Activated gamma-delta T cell treated with anti-CD3 and anti-CD28 coated beads, Interleukin-2, amount 50 U/mL, for 16 hours (primary cell): ENCODE measurements at places on chromosomes 2 and 18.

DNA sequence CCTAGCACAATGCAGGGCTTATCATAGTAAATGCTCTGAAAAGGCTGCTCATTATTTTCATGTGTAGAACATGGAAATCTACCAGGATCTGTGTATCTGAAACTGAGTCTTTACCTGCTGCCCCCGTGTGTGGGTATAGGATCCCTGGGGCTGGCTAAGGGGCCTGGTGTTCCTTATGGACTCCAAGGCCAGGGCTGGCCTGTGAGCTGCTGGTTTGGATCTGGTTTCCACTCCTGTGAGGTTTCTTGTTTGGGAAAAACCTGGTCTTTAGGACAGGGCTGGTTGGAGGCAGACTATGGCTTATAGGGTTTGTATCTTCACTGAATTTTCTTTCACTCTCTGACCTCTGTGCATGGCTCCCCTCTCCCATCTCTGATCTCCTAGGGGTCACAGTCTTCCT, 80.8 kb downstream of the DYSF start:
- DNase-seq: no peak

DNA sequence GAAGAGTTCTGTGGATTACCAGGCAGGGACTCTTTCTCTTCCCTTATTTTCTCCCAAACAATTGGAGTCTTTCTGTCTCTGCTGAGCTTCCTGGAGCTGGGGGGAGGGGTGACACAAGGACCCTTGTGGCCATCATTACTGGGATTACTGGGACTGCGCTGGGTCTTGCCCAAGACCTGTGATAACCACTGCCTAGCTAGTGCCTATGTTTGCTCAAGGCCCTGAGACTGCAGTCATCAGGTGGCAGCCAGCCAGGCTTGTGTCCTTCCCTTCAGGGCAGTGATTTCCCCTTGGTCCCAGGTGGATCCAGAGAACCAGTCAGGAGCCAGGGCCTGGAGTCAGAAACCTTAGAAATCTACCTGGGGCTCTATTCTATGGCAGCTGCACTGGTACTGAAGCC, 355.6 kb downstream of the PARD3B start:
- DNase-seq: no peak

GRCh38 chr2:164873210-164873908, 31.7 kb upstream of the COBLL1 start:
- DNase-seq: no peak

DNA sequence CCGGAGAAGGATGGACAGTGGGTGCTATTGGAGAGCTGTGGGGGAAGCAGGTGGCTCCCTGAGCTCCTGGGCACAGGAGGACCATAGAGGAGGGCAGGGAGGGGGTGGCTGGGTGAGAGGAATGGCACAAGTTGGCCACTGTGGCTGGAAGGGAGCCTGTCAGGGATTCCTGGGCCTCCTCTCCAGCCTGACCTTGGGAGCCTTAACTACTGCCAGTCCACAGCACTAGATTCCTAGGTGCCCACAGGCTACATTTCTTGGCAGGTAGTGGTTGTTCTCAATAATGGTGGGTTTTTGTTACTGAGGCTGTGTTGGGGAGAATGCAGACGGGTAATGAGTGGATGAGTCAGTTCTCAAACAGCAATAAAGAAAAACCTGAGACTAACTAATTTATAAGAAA, 26.0 kb downstream of the EFHD1 start:
- no peak for DNase-seq

- no peak for DNase-seq
Observed at GRCh38 chr2:132642415-132642814, 27.6 kb downstream of the LYPD1 start.

DNA sequence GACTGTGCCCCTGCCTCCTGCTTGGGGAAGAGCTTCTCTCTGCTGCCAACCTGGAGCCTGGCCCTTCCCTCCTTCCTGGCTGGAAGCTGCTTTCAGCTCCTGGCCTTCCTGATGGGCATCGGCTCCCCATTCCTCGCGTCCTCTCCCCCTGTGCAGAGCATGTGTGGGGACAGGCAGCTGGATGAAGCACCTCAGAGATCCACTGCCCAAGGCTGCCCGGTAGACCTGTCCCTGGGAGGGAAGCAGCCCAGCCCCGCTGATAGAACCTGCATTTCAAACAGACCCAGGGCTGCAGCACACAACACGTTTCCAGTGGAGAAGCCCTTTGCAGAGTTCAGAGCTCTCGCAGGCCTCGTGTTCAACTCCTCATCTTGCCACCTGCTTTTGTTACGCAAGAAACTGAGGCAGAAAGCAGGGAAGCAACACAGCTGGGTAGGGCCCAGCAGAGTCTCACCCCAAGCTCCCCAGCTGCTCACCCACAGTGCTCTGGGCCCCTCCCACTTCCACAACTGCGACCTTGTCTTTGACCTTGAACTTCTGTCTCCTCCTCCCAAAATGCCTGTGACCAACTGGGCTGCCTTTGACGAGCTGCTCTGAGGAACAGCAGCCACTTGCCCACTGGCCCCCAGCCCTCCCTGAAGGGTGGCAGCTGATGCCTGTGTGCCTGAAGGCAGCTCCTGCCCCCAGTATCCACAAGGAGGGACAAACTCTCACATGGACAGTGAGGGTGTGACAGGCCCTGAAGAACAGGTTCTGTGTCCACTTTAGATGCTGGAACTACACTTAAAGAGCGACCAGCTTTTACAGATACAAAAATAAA, 65.5 kb downstream of the PARD6G start:
- no peak for DNase-seq

DNA sequence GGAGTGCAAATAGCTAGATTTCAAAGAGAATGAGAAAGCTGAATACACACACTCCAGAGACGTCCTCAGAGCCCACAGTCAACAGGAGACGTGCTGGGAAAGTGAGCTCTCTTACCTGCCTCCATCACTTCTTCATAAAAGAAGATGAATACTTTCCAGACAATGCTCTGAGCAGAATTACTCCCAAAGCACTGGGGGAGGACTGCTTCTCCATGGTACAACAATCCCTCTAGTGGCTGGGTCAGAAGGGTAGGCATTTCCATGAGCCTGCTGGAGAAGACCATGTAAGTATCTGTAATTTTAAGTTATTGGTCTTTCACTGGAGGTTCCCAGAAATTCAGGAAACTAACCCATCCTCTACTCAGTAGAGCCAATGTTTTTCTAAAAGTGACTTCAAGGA, 190.3 kb downstream of the RBM43 start:
- DNase-seq: no peak

DNA sequence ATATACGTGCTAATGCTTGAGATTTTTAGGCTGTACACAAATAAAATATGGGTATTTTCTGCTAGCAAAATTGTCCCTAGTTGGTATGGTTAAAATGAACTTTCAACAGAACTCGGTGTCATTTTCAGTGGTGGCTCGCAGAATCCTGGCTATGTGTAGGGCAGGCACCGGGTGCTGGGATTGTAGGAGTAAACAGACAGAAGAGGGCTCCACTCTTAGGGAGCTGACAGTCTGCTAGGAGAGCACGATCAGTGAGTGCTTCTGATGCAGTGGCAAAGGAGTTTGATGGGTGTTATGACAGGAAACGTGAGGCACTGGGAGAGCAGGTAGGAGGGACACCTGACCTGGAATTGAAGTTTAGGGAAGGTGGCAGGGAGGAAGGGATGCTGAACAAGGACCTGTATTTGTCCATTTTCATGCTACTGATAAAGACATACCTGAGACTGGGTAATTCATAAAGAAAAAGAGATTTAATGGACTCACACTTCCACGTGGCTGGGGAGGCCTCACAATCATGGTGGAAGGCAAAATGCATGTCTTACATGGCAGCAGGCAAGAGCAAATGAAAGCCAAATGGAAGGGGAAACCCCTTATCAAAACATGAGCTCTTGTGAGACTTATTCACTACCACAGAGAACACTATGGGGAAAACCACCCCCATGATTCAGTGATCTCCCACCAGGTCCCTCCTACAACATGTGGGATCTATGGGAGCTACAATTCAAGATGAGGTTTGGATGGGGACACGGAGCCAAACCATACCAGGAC, 105.4 kb upstream of the LCLAT1 start:
- no peak for DNase-seq

DNA sequence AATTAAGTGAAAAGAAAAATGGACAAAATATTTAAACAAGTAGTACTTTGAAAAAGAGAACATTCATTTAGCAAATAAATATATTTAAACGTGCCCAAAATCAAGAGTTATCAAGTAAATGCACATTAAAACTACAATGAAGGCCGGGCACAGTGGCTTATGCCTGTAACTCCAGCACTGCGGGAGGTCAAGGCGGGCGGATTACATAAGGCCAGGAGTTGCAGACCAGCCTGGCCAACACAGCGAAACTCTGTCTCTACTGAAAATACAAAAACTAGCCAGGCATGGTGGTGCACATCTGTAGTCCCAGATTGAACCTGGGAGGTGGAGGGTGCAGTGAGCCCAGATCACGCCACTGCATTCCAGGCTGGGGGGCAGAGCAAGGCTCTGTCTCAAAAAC, 9.8 kb downstream of the STAM2 start:
- DNase-seq: no peak

GRCh38 chr2:240628808-240629618, 3.7 kb downstream of the GPR35 start:
- DNase-seq: no peak

- DNase-seq: no peak
Observed at GRCh38 chr2:36561237-36561944, 36.6 kb downstream of the FEZ2 start.

- DNase-seq: no peak
Observed at GRCh38 chr2:109375131-109375561, 238.6 kb downstream of the SEPTIN10 start.

DNA sequence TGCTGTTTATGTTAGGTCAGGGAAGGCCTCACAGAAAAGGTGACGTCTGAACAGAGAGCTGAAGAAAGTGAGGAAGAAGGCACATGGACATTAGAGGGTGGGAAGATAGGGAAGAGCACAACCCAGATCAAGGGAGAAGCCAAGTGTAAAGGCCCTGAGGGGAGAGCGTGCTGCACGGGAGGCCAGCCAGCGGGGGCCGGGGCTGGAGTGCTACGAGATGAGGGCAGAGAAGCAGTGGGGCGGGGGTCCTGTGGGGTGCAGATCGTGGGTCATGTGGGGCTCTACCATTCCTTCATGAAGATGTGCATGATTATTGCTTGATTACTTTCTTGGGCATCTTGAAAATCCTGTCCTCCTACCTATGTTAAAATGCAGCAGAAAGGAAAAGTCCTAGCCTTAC, 50.8 kb downstream of the PROC start:
- no peak for DNase-seq

DNA sequence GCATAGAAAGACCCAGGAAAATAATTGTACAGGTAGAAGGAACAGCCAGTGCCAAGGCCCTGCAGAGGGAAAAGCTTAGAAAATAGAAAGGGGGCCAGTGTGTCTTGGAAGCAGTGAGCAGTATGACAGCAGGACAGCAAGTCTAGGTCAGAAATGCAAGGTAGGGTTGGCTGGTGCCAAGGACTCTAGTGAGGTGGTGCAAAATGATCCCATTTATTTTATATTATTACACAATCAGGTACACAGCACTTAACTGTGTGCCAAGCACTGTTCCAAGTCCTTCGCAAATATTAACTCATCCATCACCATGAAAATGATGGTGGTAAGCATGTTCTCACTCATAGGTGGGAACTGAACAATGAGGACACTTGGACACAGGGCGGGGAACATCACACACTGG, 100.0 kb downstream of the AQP4 start:
- no peak for DNase-seq

DNA sequence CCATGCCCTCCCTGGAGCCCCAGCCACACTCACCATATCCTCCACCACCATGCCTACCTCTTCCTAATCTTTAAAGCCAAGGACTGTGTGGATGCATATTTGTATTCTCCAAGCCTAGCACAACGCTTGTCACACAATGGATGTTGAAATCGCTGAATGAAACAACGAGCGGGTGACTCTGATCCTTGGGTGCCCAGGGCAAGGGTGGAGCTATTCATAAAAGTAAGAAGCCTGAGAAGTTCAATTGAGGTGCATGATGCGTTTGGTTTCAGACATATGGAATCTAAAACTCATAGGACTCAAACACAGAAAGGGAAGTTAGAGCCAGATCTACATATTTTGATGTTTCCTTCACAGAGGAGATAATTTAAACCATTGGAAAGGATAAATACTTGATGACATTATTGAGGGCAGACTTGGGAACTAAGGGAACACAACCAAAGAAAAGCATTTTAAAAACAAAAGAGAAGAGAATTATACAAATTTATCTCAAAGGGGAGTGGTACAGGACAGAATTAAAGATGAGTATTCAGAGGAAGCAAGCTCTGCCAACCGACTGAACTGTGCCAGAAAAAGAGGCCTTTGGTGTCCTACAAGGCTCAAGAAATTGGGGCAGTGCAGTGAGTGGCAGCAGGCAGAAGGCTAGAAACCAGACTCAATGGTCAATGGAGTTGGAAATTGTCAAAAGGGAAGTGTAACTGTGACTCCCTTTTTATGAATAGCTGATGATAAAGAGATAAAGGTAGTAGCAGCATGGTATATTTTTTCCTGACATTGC, 200.6 kb upstream of the NCKAP5 start:
- no peak for DNase-seq

- DNase-seq: no peak
Observed at GRCh38 chr2:45759310-45759851, 107.9 kb downstream of the PRKCE start.

DNA sequence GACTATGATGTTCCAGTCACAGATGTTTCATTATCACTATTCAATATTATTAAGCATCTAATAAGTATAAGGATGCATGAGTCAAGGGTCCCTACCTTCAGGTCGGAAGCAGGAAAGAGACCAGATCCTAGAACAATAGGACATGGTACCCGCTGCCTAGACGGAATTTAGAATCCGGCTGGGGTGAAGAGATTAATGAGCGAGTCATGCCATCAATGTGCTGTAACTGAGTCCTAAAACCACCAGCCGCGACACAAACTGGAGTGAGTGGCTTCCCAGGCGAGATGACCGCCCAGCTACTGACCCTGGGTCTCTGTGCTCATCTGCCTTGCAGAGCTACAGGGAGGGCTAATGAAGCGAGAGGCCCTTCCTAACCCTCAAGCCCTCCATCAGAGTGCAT, 73.6 kb downstream of the DNMT3A start:
- no peak for DNase-seq

- DNase-seq: no peak
Observed at GRCh38 chr2:50018921-50019320, 864.6 kb upstream of the FSHR start.

DNA sequence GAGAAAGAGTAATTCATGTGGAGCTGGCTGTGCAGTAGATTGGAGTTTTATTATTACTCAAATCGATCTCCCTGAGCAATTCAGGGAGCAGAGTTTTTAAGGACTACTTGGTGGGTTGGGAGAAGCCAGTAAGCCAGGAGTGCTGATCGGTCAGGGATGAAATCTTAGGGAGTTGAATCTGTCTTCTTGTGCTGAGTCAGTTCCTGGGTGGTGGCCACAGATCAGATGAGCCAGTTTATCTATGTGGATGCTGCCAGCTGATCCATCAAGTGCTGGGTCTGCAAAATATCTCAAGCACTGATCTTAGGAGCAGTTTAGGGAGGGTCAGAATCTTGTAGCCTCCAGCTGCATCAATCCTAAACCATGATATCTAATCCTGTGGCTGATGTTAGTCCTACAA, 17.0 kb upstream of the UGT1A8 start:
- DNase-seq: no peak

- DNase-seq: no peak
Observed at GRCh38 chr2:43977677-43978375, 18.0 kb downstream of the LRPPRC start.
